ENCODE measurements at places on chromosomes 1 and 21.

DNA sequence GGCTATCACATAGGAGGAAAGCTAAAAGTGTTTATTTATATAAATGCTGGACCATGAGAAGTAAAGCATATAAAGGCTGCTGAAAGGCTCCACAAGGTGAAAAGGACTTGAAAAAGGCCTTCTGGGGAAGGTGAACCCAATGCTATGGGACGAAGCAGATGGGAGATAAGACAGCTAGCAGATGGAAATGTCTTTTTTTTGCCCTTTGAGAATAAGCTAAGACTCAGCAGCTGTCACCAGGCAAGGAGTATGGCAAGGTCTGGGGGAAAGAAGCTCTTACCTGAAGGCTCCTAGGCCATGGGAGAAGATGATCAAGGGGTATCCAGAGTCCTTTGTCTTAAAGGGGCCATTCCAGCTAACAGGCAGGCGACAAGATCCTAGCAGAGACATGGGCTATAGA lies 9.9 kb downstream of the PAFAH2 start:
- DNase-seq = no peak

DNA sequence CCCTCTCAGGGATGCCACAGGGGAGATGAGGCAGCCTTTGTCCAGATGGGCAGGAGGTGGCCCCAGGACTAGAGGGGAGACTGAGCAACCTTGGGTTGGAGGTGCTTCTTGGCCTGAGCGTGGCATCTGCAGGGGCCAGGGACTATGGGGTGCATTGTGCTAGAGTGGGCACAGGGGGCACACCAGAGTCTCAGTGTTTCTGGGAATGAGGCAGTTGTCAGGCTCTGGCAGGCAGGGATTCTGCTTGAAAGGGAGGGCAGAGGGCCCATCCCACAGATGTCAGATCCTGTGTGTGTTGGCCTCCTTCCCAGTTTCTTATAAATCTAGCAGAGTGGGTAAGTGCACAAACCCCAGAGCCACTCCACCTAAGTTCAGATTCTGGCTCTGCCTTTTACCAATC lies 13.7 kb downstream of the LGR6 start:
- no peak for DNase-seq

DNA sequence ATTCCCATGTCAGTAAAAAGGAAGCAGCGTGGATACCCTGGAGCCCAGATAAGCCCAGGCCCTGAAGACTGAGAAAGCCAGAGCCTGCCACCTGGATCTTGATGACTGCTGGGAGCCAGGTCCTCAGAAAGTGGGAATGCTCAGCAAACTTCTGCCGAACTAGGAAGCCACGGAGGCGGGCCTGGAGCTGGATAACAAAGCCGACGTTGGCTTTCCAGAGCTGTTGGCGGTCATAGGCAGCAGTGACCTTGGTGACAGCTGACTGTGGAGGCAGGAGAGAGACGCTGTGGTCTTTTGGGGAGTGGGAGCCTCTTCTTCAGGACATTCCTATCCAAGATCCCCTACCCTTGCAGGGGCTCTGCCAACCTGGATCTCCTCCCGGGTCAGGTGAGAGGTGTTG lies 24.4 kb downstream of the IQGAP3 start:
- DNase-seq = no peak

GRCh38 chr1:22772014-22772413 lies 61.4 kb downstream of the EPHB2 start:
- DNase-seq = no peak

DNA sequence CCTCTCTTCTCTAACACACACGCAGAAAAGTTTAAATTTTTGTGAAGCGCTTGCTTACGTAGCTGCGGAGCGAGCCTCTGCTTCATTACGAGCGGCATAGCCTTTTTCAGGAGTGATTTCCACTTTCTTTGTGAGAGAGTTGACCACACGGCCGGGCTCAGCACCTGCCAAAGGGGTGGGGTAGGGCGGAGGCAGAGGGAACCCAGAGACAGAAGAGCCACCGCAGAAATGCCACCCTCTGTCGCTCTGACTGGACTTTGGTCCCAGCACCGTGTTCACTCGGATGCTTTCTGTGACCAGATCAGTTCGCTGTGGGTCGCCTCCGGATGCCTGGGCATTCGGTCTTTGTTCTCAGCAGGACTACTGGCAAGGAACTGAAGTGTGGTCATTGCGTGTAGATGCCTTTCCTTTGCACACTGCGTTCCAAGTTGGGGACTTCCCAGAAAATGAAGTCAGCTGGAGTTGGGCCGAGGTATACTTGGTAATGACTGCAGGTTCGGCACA lies 883 bp downstream of the CHODL start:
- DNase-seq = no peak

DNA sequence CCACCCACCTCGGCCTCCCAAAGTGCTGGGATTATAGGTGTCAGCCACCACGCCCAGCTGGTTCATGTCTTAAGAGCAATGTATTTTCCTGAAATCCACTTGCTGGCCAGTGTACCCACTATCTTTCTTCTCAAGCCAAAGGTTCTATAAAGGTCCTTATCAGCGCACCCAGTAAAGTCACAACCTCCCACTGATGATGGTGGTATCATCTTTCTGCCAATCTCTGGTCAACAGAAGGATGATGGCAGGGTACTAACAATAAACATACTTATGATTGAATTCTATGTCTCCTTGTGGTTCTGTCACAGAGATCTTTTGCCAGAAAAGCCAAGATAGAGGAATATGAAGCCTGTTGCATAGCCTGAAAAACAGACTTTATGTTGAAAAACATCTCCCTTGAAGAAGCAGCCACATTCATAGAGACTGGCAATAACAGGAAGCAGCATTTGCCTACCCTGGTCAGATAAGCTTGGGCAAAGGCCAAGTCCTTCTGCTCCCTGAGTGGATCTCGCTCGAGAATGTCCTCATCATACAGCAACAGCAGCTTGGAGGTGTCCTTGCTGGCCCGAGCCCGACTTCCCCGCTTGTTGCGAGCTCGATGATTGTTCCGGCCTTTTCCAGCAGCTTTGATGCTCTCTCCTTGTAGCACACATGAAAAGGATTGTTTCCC lies 73.0 kb downstream of the DAP3 start:
- no peak for DNase-seq

GRCh38 chr1:152398812-152399698 lies 15.0 kb downstream of the CRNN start:
- no peak for DNase-seq

- DNase-seq = no peak
Measured at GRCh38 chr1:73042403-73042802, 760.1 kb upstream of the NEGR1 start.

GRCh38 chr1:7856345-7856744 lies 3.5 kb upstream of the UTS2 start:
- DNase-seq = no peak
